Activated T-cell treated with anti-CD3 and anti-CD28 coated beads for 1 hour (primary cell): ENCODE measurements at places on chromosomes 16 and 17.
A peak's percentile ranks its signal among the peaks of the same experiment; 100 is the strongest.

- DNase-seq: no peak
These were observed 83.4 kb upstream of the ZFHX3 start for GRCh38 chr16:73131156-73131862.

DNA sequence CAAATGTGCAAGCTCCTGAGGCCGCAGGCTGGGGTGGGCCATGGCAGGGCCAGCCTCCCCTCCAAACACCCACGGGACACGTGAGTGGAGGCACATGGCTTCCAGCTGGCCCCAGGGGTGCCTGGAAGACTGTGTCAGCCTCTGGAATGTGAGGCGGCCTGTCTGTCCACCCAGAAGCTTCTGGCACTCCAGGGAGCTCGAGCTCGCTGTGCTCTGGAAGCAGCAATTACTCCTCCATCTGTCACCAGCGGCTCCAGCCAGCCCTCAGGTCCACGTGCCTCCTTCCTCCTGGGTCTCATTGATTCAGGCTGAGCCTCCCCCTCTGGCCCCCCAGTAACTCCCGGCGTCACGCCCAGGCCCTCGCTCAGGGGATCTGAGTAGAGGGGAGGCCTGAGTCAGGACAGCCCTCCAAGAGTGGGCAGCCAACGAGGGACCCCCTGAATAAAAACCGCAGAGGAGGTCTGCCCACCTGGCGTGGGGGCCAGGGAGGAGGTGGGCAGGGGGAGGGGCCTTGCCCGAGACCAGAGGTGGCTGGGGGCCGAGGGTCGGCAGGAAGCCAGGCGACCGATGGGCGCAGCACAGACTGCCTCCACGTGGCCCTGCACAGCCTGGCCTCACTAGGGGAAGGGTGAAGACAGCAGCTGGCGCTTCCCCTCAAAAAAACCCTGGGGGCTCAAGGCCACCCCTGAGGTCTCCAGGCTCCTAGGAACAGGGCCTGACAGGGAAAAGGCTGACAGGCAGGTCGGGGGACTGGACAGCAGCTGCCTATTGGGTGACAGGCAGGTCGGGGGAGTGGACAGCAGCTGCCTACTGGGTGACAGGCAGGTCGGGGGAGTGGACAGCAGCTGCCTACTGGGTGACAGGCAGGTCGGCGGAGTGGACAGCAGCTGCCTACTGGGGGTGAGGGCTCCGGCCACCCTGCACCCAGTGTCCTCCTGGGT lies 11.9 kb downstream of the PIEZO1 start:
- no peak for DNase-seq

DNA sequence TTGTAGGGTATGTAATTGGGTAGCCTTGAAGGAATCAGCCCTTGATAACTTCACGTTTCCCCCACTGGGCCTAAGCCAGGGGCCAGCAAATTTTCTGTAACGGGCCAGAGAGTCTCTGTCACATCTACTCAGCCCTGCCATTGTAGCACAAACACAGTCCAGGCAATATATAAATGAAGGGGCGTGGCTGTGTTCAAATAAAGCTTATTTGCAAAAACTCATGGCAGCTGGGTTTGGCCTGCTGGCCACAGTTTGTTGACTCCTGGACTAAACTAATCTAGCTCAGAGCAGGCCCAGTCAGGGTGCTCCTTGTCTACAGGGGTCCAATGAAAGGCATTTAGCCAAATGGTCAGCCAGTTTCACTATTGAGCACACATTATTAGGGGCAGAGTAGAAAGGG lies 141.6 kb downstream of the CCDC182 start:
- no peak for DNase-seq

- DNase-seq: no peak
These were observed 7.2 kb downstream of the TANGO6 start for GRCh38 chr16:68850481-68850880.

DNA sequence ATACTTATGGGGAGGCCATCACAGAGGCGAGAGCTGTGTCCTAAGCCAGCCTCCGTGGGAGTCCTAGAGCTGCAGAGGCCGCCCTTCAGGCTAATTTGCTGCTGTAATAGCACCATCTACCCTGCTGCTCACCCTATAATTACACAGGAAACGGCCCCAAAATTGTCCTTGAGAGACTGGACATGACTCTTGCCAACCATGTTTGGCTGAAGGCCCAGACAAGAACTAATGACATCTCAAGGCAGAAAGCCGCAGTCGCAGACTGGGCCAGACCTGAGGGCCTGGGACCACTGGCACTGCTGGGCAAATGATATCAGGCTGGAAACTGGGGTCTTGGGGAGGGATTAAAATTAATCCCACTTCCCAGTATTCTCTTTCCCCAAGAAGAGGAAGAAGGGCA lies 24.1 kb downstream of the PSMD7 start:
- no peak for DNase-seq

DNA sequence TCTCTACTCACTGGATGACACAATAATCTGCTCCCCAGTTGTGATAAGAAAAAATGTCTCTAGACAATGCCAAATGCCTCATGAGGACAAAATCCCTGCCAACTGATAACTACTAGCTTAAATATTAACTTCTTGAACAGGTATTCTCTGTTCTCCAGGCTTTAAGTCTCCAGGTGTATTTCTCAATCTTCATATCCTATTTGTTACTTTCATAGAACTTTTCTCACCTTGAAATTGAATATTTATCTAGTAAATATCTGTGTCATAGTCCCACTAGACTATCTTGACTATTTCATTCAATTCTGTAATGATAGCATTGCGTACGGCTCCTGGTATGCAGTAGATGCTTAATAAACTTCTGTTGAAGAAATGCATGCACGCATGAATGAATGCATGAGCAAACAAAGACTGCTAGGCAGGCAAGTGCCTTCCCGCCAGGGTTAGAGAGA lies 15.9 kb downstream of the HSD17B2 start:
- DNase-seq: no peak

- no peak for DNase-seq
These were observed 89.4 kb upstream of the CBX4 start for GRCh38 chr17:79928502-79929256.

DNA sequence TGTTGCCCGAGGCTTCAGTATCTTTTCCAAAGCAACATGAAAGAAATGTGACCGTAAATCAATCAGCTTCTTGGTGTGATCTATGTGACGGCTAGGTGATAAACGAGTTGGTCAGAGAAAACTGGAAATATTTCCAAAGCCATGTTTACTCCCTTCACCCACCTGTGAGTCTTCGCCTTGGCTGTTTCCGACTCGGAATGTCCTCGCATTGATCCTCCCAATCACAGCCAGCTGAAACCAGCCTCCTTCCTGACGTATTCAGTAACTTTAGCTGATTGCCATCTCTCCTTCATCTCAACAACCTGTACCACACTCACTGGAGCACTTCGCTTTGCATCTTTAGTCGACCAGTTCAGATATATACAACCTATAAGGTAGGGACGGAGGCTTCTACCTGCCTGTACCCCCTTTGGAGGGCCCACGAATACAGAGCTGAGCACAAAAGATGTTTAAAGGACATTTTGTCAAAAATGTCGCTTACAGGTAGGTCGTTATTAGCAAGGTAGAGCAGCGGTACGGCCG lies 705 bp downstream of the KRABD2 start:
- no peak for DNase-seq

DNA sequence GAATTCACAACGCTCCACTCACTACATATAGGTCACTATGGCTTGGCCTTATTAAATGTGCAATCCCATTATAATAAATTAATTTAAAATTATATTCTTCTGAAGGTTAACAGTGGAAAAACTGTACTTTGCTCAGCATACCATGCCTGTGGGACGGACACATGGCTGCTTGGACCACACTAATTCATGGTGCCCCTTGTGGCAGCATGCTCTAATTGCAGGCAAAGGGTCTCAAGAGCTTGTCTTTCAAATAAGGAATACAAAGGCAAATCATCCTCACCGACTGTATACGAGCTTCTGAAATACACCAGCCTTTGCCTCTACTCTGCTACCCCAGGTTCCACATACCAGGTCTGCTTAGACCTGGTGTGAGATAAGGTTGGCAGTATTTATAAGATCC lies 11.7 kb downstream of the SMPD3 start:
- DNase-seq: no peak

GRCh38 chr16:23670137-23670776 lies 8.4 kb upstream of the PLK1 start:
- DNase-seq: no peak

- DNase-seq: no peak
These were observed 124.0 kb downstream of the SEC14L1 start for GRCh38 chr17:77264617-77265230.

GRCh38 chr17:34816848-34817247 lies 144.4 kb downstream of the CCT6B start:
- no peak for DNase-seq

DNA sequence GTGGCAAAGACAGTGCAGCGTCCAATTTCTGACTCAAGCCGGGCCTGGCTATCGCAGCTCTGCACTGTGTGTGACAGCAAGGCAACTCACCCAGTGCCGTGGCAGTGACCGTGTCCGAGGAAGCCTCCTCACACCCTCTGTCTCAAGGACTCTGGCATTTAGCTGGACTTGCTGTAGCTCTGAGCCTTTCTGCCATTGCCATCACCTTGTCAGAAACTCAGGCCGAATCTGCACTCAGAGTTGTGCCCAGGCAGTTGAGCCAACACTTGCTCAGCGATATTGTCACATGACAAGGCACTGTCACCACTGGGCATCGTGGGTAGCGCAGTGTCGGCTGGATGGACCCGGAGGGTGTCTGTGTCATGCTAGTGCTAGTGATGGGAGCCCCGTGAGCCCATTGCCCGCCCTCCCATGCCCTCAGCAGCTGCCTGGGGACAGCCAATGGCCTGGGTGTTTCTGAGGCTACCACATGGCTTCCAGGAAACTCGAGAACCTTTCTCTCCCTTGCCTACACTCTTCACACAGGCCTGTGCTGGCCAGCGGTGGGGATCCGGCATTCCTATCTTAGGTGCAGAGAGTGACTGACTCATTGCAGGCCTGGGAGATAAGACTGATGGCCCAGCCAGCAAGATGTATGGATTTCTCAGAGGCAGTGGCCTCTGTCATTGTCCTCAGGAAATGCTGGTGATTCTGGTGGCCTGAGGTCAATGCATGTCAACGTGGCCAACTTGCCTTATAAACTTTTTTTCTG lies 22.1 kb upstream of the STH start:
- no peak for DNase-seq

DNA sequence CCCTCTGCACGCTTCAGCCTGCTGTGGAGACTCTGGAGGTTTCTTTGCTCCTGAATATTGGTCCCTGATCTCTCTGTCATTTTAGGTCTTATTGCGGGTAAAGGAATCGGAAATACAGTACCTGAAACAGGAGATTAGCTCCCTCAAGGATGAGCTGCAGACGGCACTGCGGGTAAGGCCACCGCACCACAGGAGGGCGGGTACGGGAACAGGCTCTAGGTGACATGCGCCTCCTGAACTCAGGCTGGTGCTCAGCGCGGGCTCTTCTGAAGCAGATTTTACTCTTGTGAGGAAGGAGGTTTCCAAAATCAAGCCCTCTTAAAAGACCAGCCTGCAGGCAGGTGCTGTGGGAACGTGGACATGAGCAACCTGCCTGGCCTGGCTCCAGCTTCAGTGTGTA lies 29.8 kb downstream of the PLD6 start:
- no peak for DNase-seq

DNA sequence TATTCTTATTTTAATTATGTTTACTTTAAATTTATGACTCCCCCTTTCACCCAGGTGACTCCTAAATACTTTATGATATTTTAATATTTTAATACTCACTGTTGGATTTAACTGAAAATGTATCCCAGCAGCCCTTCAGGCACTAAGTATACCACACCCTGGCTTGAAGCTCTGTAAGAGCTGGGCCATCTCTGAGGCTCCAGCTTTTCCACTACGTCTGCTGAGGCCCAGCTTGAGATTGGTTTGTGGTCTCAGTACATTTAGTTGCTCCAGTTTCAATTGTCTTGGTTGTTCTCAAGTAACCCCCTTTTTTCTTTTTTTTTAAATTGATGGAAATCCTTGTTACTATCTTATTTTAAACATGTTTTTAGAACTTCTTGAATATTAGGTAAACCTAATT lies 27.0 kb upstream of the CAPNS2 start:
- no peak for DNase-seq

GRCh38 chr17:11459861-11460331 lies 138.4 kb upstream of the DNAH9 start:
- DNase-seq: no peak

GRCh38 chr16:67514382-67514828 lies 14.2 kb upstream of the RIPOR1 start:
- peak; percentile 78 for DNase-seq

- peak; percentile 17 for DNase-seq
These were observed 613 bp downstream of the ECI1 start for GRCh38 chr16:2250652-2251295.

DNA sequence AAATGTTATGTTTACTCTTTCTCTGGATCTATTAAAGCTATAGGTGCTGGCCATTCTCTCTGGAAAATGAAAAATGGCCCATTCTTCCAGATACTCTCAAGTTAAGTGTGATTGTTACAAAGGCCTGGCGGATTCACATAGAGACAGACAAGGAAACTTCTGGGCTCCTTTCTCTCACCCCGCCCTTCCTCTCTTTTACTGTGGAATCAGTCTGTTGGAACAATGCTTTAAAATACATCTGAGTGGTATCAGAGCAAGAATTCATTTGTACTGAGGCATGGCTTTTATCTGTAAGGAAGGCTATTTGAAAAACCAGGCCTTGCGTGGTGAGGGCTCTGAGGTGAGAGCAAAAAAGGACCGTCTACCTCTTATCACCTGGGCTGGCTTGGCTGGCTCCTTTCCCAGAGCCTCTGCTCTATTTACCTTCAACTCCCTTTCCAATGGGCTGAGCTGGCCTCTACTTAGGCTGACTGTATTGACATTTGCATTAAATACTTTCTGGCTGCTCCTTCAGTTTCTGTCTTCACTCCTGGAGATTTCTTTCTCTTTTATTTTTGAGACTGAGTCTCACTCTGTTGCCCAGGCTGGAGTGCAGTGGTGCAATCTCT lies 274.0 kb downstream of the PHKB start:
- no peak for DNase-seq

DNA sequence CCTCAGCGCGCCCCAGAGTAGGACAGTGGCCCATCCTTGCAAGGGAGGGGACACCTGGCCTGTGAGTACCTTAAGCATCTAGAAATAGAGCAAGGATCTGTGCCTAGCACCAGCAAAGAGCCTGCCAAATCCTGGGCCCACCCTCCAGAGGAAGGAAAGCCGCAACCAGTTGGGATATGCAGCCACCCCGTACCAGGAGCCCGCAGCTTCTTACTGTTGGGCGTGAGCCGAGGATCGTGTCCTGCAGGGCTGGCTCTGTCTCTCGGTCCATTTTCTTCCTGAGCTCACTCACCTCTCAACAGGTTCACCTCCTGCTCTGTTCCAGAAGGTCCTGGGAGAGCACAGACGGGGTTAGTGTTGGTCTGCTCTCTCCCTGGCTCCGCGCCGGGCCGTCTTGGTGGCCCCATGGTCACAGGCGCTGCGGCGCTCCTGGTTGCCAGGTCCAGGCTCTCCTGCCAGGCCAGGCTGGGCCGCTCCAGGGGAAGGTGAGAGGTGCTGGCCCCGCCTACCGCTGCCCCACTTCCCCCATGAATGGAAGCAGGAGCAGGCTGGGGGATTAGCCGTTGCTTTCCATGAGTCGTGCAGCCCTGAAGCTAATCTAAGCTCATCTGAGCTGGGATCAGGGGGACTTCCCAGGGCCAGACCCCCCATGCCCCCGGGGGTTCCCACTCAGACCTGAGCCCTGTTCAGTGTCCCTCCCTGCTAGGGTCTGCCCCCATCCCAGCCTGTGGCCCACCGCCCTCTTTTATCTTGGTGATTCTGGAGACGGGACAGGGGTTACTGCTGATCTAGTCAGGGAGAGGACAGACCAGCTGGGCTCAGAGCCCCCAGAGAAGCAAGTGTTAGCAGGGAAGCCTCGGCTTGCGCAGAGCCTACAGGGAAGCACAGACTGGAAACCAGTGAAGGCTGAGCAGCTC lies 12.7 kb downstream of the ENDOV start:
- no peak for DNase-seq

- no peak for DNase-seq
These were observed 256.4 kb downstream of the CDH13 start for GRCh38 chr16:82882982-82883835.
